ENCODE measurements at places on chromosomes 3 and 15.
A peak's percentile ranks its signal among the peaks of the same experiment; 100 is the strongest.

DNA sequence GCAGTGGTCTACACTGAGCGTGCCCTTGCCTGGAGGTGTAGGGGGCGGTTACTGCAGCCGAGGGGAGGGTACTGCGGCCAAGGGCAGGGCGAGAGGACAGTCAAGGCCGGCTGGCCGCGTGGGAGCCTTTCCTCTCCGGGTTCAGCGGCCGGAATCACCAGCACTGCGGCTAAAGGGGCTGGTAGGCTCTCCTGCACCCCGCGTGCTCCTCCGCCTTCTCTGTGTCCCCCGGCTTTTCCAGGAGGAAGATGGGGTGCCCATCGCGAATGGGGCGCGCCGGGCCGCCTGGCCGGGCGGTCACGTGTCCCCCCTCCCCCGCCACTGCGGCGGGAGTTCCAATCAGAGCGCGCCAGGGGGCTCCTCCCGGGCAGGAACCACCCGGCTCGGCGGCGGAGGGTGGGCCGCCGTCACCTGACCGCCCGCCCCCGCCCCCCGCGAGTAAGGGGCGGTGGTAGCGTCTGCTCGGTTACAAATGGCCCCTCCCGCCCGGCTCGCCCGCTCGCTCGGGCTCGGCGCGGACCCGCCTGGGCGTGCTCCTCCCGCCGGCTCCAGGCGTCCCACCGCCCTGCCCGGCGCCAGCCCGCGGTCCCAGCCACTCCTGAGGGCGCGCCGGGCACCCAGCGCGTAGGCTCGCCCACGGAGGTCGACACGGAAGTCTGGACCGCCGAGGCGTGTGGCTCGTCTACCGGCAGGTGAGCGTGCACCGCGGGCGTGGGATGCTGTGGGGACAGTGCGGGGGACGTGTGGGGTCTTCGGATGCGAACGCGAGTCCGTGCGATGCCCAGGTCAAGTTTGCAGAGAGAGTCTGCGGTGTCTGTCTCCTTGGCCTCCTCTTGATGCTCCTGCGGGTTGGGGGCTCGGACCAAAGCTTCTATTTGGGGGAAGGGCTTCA, 242.6 kb upstream of the TOPAZ1 start:
- DNase-seq = no peak

GRCh38 chr15:90002428-90002844, 1.3 kb downstream of the ZNF710 start:
- DNase-seq = no peak

DNA sequence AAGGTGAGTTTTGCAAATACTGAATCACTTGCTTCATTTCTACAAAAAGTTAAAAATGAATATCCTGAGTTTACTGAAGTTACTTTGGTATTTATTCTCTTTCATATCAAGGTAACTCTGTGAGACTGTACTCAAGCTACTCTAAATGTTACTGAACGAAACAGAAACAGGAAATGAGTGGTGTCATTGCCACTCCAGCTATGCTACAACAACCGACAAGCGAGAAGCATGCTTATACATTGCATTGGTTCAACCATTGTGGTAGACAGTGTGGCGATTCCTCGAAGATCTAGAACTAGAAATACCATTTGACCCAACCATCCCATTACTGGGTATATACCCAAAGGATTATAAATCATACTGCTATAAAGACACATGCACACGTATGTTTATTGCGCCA, 313.2 kb upstream of the THBS1 start:
- DNase-seq = no peak

DNA sequence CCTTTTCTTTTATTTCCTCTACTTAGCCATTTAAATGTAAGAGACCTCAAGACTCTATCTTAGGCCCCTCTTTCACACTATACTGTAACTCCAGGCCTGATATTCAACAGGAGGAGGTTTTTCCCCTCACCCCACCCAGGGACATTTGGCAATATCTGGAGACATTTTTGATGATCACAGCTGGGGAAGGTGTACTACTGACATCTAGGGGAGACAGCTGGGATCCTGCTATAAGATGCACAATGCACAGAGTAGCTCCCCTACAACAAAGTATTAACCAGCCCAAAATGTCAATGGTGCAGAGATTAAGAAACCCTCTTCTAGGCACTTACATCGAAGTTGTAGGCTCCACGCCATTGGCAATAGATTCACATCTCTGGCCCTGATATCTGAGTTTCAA, 517.5 kb upstream of the UBE2E2 start:
- no peak for DNase-seq

GRCh38 chr3:63961891-63962290, 49.7 kb upstream of the SCAANT1 start:
- no peak for DNase-seq

GRCh38 chr3:133210656-133211055, 172.5 kb downstream of the TMEM108 start:
- no peak for DNase-seq

DNA sequence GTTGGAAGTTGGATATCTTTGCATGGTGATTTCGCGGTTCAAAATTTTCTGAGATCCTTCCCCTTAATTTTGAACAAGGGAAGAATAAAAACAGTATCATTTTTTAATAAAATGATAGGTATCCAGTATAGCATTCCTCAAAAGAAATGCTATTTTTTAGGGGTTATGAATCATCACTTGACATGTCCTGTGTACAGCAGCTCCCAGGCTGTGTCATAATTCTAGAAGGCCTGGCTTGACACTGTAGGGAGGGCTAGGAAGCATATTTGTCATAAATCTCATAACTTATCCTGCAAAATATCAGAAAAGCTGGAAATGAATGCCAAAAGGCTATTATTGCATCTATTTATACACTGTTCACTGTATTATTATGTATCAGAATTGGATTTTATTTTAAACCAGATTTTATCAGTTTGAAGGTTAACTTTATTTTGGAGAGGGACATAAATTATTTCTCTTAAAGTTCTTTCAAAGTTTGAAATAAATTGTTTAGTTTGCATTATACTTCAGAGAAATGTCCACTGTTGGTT, 539.1 kb upstream of the ROBO2 start:
- no peak for DNase-seq

DNA sequence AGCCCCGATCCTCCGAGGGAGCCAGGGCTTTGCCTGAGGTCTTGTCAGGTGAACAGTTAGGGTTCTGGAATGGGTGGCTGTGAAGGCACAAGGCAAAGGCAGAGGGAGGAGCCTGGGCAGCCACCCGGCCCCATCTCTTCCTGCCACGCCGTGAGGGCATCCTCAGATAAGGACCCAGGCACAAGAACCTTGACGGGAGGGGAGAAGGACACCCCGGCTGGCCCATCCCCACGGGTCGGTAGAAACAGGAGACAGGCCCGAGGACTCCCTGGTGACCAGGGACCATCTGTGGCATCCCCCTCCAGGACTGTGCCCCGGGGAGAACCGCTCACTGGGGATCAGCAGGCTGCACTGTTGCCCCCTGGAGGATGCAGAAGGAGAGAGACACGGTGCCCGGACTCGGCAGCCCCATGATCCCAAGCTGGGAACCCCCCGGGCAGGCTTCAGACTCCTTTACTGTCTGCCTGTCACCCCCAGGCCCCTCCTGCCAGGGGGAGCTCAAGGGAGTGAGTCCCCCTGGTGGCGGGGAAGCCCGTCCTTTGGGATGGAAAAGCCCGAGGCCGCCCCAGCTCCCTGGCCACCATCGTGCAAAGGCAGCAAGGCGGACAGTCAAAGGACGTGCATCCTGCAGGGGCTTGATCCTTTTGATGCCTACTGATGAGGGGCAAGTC, 12.3 kb upstream of the PCSK6 start:
- peak; percentile 24 for DNase-seq

GRCh38 chr3:164377466-164377865, 700.8 kb downstream of the SI start:
- no peak for DNase-seq

DNA sequence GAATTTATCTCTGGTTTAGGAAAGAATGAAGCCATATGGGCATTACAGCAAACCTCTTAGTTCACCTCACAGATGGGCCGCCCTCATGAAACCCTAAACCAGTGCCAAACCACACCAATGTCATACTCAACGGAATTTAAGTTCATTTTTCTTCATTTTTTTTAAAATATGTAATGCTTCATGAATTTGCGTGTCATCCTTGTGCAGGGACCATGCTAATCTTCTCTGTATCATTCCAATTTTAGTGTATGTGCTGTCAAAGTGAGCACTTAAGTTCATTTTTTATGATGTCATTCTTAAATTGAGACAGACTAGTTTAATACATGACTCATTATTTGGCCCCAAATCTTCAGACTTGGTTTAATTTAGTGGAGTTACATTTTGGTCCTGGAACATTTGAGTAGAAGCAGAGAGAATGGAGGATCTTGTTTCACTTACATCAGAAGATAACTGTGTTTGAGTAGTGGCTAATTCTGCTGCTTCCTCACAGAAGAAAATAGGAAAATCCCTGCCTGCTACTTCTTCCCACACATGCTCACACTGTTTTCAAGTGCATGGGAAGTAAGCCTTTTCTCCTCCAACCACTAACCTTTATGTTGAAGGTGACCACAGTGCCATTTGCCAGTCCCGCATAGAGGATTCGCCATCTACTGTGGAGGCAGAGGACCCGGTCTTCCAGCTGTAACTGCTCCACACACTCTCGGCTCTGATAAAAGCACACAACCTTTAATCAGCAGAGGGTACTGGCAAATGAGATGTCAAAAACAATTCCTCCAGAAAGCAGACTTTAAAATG, 63.3 kb downstream of the ZNF106 start:
- DNase-seq = no peak

DNA sequence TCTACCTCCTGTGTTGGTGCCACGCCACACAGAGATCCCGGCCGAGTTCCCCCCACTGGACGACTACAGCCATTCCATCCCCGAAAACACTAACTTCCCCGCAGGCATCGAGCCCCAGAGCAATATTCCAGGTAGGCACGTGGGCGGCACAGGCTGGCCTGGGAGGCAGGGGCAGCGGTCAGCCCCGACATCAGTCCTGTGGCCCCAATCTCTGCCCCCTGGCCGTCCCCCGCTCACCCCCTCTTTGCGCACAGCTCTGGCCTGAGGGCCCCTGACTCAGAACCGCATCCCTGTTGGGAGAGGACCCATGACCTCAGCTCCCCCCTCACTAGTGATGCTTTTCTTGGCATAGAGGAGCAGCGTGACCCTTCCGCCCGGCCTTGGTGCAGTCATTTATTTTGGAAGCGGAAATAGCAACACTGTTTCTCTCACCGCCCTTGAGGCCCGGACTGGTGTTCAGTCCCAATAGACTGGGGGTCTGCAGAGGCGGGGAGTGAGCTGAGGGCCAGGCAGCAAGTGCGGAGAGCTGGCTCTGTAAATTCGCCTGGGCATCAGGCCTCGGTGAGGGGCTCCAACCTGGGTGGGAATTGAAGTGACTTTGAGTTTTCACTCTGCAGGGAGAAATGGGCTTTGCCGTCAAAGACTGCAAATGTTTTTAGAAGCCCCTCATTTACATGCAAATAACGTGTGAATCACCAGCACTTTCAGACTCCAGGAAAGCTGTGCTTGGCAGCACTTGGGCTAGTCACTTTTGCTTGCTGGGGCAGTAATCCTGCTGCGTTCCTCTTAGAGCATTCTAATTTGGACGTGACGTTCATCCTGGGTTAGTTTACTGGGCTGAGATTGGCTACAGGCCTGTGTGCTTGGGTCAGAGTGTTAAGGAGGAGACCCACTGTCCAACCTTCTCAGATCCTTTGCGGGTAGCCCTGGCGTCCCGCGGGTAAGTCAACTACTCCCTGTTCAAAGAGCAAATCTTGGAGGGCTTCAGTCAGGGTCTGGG, 88.9 kb downstream of the AAGAB start:
- DNase-seq = no peak

DNA sequence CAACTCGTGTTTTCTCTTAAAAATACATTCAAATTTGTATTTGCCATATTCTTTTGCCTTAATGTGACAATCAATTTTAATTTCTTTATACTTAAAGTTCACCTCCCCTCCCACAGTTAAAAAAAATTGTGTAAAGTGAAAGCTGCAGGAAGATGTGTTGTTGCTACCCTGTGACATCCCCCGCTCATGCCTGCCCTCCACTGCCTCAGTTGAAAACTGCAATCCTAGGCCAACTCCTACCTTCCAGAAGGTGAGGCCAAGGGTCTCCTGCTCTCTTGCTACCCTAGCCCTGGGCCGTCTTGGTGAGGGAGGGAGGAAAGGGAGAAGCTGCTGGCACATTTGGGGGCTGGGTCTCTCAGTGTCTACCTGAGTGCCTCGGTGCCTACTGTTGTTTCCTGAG, 57.0 kb upstream of the CMTM7 start:
- no peak for DNase-seq

GRCh38 chr15:44312108-44312507, 23.6 kb downstream of the GOLM2 start:
- no peak for DNase-seq

DNA sequence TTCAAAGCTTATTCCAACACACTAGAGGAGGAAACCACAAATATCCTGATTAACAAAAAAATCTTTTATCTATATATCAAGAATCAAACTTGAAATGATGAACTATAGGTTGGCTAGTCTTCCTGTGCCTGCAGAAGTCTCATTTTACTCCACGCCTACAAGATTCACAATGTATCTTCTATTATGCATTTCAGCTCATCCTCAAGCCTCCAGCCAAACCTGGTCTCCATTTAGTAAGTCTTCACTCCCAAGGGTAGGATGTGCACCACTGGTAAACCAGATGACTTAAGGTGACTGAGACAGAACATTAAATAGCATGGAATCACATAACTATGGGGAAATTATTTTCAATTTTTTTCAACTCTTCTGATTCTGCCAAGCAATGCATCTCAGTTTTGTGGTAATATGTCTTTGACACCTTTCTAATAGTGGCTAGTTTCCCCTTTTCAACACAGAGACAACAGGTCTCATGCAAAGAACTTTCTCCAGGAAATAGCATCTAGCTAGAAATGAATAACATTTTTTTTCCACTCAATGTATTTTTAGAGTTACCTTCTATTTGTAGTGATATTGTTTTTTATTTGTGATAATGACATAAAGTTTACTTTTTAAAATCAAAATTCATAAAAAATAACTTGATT, 166.9 kb downstream of the TNIK start:
- DNase-seq = no peak

DNA sequence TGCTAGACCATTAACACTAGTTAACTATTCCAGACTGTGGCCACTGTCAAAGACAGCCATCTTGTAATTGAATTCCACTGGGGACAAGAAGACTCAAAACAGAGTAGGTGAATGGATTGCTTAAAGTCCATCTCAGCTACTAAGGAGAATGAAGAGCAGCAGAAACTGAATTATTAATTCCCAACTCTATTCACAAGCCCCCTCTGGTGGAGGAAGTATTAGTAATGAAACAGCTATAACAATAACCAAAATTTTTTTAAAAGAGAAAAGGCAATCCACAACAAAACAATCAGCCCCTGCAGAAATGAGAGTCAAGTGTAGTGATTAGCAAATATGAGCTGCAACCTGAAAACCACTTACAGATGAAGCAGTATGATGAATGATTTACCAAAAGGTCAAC, 302.8 kb downstream of the FHIT start:
- no peak for DNase-seq

GRCh38 chr15:100349696-100350433, 8.1 kb upstream of the ADAMTS17 start:
- peak; percentile 71 for DNase-seq

- no peak for DNase-seq
Observed at GRCh38 chr3:152610622-152611021, 224.3 kb upstream of the P2RY1 start.

GRCh38 chr15:62841891-62842559, 200.5 kb upstream of the TPM1 start:
- DNase-seq = no peak
